ENCODE measurements at places on chromosomes 12 and 14.

DNA sequence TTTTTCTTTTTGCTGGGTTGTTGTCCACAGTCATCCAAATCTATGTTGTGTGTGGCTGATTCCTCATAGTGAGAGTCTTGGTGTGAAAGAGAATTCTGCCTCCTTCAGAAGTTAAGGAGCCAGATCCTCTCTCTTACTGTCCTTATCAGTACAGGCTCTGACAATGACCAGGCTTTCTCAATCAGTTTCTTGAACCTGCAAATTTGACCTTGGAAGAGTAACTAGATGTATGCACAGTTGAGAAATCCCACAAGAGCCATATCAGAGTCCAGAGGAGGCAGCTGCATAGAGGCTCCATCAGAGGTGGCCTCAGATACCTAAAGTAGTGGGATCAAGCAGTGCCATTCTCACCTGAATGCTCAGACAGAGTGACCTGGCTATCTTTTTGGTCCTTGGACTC lies 5.5 kb upstream of the GALC start:
- no peak for DNase-seq

DNA sequence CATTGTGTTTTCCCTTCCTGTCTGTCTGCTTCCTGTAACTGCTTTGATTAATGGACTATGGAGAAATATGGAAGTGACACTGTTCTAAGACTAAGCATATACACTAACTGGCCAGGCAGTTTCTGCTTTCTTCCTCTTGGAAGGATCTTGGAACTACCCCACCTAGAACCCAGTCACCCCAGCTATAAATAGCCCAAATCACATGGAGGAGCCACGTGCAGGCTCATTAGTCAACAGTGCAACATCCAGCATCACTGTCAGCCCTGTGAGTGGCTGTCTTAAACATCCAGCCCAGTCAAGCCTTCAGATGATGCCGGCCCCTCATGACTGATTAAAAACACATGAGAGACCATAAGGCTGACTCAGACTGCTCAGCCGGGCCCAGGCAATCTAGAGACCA lies 39.2 kb downstream of the BCAT1 start:
- DNase-seq: no peak

- DNase-seq: no peak
These were observed 47.9 kb downstream of the RPH3A start for GRCh38 chr12:112839386-112839972.

GRCh38 chr14:81662570-81663197 lies 129.0 kb upstream of the SEL1L start:
- no peak for DNase-seq

DNA sequence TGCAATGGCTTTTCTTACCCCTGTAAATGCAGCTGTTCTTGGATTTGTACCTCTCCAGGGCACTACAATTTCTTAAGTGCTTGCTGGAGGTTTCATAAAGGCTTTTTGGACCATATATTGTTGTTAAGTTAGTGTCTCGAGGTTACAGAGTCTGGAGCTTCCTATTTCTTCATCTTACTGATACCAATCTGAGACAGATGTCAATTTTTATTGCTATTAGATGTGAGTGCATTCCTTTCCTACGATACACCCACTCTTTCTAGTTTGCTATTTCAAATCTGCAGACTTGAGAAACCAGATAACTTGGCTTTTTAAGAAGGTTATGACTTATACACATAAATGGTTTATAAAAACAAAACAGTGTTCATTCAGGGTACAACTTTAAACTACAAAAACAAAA lies 2.1 kb downstream of the NOXRED1 start:
- DNase-seq: no peak

DNA sequence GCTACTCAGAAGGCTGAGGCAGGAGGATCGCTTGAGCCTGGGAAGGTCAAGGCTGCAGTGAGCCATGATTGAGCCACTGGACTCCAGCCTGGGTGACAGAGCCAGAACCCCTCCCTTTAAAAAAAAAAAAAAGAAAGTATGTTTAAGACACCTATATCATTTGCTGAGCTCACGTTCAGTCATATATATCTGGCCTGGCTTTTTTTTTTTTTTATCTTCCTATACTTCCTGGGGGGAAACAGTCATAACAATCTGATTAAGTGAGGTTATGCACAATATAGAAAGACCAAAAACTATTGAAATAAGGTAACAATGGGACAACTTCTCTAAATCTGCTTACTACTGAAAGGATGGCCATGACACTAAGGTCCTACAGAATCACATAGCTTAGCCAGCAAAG lies 9.4 kb upstream of the ARID2 start:
- no peak for DNase-seq

- no peak for DNase-seq
These were observed 1080.3 kb downstream of the GALC start for GRCh38 chr14:86912709-86913108.

DNA sequence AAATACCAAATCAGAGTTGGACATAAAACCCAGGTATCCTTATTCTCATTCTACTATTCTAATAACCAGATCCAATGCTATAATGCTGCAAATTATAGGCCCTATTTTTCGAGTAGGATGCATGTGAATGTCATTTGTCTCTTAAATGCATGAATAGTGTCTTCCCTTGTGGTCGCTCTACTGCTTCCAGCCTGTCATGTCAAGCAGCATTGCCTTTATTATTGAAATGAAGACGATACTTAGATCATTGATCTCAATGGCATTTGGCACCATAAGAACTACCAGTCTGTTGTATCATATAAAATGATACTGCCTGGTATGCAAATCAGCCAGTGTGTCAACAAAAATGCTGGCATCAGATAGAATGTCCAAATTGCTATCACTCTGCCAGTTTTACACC lies 649.1 kb downstream of the DIO2 start:
- DNase-seq: no peak

DNA sequence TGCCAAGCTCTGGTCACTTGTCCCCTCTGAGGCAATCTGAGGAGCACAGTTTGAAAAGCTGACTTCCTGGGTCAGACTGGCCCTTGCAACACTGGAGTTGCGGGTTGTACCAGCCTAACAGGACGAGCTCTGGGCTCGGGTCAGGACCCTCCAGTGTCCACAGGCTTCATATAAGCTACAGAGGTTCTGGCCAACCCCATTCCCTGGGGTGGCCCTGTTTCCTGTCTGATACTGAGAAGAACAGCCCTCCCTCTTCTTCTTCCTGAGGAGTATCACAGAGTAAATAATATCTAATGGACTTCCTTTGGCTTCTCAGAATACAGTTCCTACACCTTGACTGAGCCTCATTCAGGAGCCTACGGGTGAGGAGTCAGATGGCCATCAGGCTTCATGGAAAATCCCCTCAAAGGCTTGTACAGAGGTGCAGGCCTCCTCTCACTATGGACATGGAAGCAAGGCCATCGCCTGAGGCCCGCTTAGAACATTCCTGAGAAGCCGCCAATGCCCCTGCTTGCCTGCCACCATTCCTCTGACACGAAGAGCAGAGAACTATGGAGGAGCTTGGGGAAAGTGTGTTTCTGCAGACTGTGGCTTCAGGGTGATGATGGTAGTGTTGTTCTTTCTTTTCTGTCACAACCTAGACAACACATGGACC lies 28.5 kb upstream of the ANO2 start:
- DNase-seq: no peak

DNA sequence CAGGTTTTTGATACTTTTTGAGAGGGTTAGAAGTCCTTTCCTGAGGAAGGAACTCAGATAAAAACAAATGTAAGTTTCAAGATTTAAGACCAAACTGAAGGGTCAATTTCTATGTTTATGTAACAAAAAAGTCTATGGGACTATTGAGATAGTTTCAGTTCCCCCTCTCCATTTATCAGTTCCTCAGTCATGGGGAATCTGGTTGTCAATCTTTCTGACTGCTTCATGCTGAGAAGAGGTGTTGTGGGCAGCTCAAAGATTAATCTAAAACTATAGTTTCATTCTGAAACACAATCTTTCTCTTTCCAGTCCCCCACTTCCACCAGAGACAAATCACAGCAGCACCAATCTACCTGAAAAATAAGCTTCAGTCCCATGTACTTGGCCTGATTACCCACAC lies 93.7 kb downstream of the KCNMB4 start:
- DNase-seq: no peak

- DNase-seq: no peak
These were observed 77.7 kb upstream of the SLC38A2 start for GRCh38 chr12:46450279-46450748.

- DNase-seq: no peak
These were observed 37.1 kb upstream of the STK38L start for GRCh38 chr12:27206801-27207502.

GRCh38 chr12:22215467-22216253 lies 118.8 kb downstream of the ST8SIA1 start:
- DNase-seq: no peak

GRCh38 chr14:68644101-68644500 lies 148.8 kb downstream of the ZFP36L1 start:
- DNase-seq: no peak
